Fibroblast of skin of abdomen (primary cell): ENCODE measurements at places on chromosomes 6 and 20.

DNA sequence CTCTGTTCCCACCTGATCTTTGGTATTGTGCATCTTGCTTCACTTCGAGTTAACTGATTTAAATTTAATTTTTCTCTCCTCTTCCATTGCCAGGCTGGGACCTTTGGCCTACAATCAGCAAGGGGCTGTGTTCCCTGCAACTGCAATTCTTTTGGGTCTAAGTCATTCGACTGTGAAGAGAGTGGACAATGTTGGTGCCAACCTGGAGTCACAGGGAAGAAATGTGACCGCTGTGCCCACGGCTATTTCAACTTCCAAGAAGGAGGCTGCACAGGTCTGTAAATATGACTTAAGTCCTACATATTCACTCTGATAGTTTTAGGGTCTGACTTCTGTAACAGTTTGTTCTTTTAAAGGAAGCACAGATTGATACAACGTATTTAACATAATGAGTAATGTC lies 412.4 kb downstream of the ARHGAP18 start:
- DNase-seq: no peak

- peak; percentile 38 for DNase-seq
Measured at GRCh38 chr20:59518881-59519706, 85.2 kb upstream of the PHACTR3 start.

GRCh38 chr6:8080362-8081151 lies 16.4 kb upstream of the BLOC1S5 start:
- DNase-seq: peak; percentile 59

GRCh38 chr6:36679043-36679833 lies 724 bp downstream of the CDKN1A start:
- DNase-seq: peak; percentile 44

GRCh38 chr20:36117638-36118037 lies 36.9 kb upstream of the EPB41L1 start:
- DNase-seq: no peak

DNA sequence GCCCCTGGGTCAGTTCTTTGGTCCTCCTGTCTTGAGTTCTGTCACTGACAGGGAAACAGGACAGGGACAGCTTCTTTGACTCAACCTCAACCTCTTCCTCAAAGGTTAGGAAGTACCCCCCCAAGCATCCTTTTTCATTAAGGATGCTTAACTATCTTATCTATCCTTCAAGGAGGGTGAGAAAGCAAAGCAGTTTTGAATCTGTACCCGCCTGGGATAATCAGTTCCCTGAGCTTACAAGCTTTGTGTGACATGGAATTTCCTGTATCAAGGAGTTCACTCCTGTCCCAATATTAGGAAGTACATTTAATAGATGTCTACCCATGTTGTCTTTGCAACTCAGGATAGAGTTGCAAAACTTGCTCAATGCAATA lies 31.1 kb upstream of the PIM1 start:
- DNase-seq: no peak

DNA sequence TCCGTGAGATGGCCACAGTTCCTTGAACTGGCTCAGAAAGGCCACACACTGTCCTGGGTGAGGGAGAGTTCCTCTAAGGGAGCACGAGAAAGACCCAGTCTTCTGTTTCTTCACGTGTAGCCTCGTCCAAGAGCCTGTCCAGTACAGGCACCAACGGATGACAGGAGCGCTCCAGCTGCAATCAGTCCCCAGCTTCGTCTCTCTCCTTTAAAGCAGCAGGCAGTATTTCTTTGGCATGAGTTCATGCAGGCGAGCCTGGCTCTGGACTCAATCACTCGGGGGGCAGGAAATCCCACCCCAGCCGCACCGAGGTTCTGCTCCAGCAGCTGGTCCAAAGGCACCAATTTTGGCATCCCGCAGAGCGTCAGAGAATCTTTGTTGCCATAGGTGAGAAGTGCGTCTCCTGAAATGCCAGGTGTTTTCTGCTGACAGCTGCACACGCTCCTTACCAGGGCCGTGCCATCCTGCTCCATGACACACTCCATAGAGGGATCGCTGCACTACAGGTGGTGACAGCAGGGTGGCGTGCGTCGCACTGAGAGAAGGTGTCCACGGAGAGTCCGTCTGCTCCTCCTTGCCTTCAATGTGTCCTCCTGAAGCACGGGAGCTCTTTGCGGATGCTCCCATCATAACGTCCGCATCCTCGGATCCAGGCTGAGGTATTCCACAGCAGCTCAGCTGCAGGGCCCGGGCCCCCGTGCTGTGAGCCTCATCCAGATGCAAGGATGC lies 59.6 kb upstream of the AFDN start:
- DNase-seq: no peak

- DNase-seq: no peak
Measured at GRCh38 chr6:157032923-157033322, 255.7 kb downstream of the ARID1B start.
